ENCODE measurements at places on chromosomes 6 and 20. TPM values are rescaled to one million over a fixed set of nuclear protein-coding genes. Genes with fewer than 3 reads are reported as not detected.

DNA sequence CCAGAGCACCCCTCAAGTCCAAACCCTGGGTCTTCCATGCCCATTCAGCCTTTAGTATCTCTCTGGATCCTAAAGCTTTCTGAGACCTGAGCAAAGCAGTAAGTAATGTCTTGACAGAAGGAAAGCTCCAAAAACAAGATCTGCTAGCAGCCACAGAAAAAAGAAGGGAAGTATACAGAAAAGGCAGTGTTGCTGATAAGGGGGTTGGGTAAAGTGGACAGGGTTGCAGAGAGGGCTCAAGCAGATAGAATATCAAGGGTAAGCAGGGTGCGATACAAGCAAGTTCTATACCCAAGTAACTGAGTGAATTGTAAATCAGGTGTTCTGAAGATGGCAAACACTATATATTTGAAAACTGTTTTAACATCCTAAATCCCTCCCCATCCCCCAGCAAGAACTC, 113.4 kb upstream of the CARMIL1 start:
- no peak for DNase-seq

Gene PI16
- 47.4 TPM for total RNA-seq

GRCh38 chr6:25010902-25011625, 75.3 kb upstream of the RIPOR2 start:
- DNase-seq = no peak

- DNase-seq = no peak
Observed at GRCh38 chr6:28683945-28684538, 158.4 kb downstream of the GPX5 start.

DNA sequence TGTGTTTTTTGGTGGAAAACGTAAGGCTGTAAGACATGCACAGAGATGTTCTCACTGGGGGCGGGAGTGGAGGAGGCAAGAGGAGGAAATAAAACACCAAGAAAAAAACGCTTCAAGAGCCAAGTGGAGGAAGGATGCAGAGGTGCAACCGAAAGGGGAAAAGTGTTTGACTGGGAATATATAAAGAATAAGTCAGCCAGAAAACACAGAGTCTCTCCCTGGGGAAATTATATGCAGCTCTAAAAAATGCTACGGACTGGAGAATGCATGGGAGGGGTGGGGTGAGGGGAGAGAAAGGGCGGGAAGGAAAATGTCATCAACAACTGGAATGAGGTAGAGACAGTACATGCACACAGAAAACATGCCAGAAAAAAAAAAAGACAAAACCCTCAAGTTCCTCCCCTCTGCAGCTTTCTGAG, 133.5 kb downstream of the SCML4 start:
- DNase-seq = no peak

Gene ASIP
- 3.5 TPM for total RNA-seq

Gene DSP
- 270 TPM for total RNA-seq

GRCh38 chr6:139017227-139017626, 11.3 kb upstream of the ABRACL start:
- peak; percentile 79 for DNase-seq
